ENCODE measurements at places on chromosomes 2 and 18.
A peak's percentile ranks its signal among the peaks of the same experiment; 100 is the strongest.

GRCh38 chr2:76867854-76868253, 654.3 kb downstream of the LRRTM4 start:
- no peak for DNase-seq

GRCh38 chr2:109054865-109055264, 65.8 kb upstream of the EDAR start:
- DNase-seq: no peak

DNA sequence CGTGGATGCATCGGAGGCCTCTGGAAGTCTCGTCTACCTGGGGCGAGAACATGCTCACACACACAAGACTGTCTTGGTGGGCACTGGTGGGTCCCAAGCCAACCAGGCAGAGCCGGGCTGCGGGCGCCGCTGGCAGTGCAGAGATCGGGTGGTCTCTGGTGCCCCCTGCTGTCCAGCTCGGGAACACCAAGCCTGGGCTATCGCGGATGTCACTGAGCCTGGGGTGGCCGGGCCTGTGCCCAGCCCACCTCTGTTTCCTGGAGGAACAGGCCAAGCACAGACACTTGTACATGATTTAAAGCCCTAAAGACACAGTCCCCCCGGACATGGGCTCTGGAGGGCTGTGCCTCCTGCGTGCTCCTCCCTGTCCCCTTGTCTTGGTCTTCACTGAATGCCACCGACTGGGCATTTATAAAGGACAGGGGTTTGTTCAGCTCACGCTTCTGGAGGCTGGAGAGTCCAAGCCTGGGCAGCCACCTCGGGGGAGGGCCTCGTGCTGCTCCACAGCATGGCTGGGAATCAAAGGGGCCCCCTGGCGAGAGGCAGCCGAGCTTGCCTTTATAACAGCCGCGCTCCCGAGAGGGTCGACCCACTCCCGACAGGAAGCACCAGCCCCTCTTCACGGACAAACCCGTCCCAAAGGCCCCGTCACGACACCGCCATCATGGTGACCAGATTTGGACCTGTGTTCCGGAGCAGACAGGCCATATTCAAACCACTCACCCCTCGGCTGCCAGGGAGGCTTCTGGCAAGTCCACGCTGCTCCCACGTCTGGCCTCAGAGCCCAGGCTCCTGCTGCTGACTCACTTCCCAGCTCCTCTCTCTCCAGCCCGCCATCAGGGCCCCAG, 3.6 kb upstream of the OTOS start:
- DNase-seq: peak; percentile 83

DNA sequence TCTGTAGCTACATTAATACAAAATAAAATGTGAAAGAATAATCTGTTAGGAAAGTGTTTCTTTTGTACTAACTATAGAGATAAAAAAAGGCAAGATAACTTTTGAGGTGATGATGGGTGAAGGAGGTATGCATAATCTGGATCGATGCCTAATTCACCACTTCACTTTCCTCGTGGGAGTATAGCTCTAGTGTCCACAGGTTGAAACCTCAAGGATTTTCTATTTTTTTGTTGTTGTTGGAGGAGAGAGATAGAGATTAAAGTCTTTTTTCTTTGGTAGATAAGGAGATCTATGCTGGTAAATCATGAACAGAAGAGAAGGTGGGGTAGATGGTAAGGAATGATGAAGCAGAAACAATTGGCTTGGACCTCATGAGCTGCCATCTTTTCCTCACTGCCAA, 635.3 kb upstream of the ZEB2 start:
- DNase-seq: no peak

DNA sequence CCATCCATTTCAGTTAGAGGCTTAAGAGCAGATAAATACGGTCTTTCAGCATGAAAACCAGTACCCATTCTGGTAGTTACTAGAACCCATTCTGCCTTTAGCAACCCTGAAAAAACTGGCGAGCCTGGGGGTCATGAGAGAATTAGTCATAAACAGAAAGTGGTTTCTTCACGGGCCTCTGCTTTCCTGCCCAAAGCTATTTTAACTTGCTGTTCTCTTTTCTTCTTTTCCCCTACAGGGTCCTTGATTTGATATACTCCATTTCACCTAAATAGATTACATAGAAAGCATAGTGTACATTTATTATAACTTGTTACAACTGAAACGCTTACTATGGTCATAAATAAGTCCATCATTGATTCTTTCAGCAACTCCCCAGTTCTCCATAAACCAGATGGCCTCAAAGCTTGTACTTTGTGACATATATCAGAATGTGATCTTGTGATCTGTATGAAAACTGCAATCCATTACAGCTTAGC, 48.3 kb downstream of the WDFY1 start:
- DNase-seq: peak; percentile 18

GRCh38 chr2:64404002-64404731, 49.8 kb upstream of the LGALSL start:
- no peak for DNase-seq

DNA sequence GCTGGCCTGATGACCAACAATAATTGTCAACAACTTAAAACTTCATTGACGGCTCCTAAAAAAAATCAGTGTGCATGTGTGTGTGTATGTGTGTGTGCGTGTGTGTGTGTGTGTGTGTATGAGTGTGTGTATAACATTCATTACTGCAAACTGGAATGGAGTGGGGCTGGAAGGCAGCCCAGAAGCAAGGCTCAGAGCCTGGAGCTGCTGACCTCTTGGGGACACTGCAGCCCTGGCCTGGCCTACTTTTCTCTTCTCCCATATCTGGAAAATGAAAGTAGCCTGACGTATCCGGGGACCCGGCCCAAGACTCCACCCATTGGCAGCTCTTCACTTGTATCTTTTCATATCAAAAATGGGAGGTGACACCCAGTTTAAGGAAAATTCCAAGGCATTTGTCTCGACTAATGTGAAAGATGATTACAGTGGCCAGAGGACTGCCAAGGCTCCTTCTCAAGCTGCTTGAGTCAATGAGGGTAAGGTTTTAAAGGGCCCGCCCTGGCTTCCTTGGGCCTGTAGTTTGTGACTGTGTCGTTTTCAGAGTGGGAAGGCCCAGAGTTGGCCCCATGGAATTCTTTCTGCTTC, 72.4 kb upstream of the IL1R1 start:
- DNase-seq: no peak

GRCh38 chr18:75928706-75929105, 501.2 kb upstream of the SMIM21 start:
- DNase-seq: no peak

Data from stimulated activated CD4-positive, alpha-beta T cell treated with anti-CD3 and anti-CD28 coated beads, Interleukin-15, amount 100 ng/mL, for 24 hours (primary cell).